Esophagus muscularis mucosa (tissue), 4 donors: ENCODE measurements at places on chromosomes 6 and 20.

GRCh38 chr6:2449572-2449940 is 204.2 kb upstream of the GMDS start:
- DNase-seq: no peak

GRCh38 chr6:73076211-73076954 is 148.9 kb downstream of the KHDC1L start:
- no peak for DNase-seq

DNA sequence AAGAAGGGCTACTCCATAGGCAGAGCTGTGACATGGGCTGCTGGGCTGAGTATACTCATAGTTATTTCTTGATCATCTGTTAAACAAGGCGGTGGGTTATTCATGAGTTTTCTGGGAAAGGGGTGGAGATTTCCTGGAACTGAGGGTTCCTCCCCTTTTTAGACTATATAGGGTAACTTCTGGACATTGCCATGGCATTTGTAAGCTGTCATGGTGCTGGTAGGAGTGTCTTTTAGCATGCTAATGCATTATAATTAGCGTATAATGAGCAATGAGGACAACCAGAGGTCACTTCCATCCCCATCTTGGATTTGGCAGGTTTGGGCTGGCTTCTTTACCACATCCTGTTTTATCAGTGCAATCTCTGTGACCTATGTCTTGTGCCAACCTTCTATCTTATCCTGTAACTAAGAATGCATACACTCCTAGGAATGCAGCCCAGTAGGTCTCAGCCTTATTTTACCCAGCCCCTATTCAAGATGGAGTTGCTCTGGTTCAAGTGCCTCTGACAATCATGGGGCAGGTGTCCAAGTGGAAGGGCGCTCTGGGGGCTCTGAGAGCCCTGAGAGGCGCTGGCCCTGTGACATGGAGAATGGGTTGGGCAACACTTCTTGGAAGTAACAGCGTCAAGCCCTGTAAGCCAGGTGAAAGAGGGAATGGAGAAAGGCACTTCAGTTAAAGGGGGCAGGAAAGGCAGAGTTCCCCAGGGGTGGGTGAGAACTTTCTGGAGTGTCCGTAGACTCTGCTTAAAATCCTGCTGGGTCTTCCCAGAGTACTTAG is 354.2 kb upstream of the SULF2 start:
- DNase-seq: no peak

DNA sequence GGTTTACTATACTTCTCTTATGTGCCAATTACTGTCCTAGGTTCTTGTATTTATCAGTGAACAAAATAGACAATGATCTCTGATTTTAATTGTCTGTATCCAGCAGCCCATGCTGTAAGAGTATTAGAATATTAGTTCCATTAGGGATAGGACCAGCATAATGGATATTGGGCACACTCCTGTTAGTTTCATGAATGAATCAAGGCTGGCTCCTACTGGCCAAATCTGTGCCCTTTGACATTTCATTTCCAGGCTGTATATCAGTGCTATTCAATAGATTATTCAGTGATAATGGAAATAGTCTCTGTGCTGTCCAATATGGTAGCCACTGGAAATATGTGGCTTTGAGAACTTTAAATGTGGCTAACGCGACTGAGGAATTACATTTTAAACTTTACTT is 1007.9 kb upstream of the FLRT3 start:
- DNase-seq: no peak

DNA sequence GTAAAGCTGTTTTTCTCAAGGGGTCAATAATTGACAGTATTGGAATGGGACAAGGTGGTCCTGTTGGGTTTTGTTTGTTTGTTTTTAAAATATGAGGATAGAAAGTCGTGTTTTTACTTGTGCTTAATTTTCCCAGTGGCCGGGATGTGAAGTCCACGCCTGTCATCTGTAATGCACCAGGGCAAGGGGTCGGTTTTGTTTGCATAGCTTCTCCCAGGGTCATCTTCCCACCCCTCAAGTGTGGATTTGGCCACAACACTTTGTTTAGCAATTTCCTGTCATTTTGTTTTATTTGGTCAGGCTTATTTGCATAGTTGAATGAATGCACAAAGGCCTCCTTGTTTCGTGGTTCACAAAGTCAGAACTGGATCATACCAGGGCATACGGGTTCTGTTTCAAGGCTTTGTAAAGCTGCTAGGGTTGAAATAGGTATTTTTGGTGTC is 29.8 kb downstream of the SYNJ2 start:
- no peak for DNase-seq

GRCh38 chr6:19524366-19525186 is 312.6 kb upstream of the ID4 start:
- DNase-seq: no peak

DNA sequence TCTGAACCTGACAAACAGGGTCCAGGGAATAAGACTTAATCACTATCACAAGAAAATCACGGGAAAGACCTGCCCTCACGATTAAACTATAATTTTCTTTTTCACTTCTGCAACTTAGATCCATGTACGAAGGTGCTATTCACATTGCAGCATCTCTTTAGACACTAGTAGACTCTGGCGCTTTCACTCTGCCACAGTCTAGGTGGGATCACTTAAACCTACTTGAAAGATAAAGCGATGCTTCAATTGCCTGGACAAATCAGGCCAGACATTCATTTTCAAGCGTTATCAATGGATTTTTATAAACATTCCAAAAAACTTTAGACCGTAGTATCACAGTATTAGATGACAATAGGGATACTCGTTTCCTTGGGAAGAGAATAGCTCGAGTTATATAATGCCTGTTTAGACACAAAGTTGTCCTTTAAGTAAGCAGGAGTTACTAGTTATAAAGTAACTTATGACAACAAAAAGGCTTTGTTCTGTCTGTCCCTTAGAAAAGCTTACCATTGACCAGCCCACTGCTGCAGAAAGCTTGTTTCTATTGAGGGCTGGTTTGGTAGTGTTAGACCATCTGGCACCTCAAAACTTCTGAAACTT is 367.3 kb downstream of the UTRN start:
- no peak for DNase-seq

DNA sequence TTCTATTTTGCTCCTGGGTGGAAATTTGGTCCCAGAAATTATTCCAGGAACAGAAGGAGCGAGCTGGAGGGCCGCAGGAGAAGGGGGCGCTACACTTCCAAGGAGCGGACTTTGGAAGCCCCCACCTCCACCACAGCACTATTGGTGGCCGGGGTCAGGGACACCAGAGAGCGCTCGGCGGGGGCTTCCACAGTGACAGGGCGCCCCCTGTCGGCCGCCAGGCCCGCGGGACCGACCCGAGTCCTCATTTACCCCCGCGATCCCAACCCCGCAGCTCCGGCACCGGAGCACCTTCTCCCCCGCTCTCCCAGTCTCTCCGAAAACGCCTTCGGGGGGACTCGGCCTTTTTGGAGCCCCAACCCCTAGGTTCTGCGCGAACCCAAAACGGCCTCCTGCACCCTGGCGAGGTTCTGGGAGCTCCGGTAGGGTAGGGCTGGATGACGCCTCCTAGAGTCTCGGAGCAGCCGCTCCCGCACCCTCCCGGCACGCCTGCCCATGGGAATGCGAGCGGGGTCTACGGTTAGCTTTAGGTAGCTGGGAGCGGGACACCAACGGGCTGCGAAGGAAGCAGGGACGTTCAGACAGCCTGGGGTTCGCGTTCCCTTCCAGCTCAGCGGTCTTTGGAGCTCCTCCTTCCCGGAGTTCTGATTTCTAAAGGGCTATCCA is 2.4 kb upstream of the FOXA2 start:
- DNase-seq: no peak

GRCh38 chr20:49925901-49926454 is 10.2 kb upstream of the RNF114 start:
- no peak for DNase-seq

- DNase-seq: no peak
These were observed 77.7 kb downstream of the EFHC1 start for GRCh38 chr6:52497652-52498408.

DNA sequence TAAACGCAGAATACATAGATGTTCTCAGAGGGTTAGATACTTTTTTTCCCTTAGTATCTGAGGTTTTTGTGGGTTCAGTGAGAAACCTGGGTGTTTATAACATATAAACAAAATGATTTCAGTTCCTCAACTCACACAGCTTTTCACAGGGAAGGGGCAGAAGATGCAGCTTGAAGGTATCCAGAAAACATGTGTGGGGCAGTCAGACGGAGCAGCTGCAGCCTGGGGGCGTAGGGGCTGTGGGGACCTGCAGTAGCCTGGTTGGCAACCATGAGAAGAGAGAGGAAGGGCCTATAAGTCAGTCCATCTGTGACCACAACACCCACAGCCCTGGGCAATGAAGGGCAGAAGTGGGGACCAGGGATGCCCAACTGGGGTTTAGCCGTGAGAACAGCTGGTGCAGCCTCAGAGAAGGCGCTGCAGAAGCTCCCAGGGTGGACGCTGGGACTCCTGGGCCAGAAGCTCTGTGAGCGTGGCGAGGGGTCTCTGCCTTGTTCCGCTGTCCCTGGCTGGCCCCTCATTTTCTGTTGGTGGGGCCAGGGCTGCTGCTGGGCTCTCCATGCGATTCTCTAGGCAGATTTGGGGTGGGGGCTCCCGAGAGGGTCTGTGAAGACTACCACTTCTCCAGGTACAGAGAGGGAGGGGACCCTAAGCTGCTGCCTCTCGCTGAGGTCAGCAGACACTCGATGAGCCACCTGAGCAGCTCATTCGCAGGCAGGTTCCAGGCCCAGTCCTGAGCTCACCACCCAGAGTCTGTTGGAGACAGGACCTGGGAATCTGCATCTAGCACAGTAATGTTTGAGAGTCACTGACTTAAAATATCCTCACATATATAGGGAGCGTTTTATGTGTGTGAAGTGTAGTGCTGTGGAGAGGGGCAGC is 181.2 kb downstream of the ZDHHC14 start:
- peak; percentile 68 for DNase-seq

DNA sequence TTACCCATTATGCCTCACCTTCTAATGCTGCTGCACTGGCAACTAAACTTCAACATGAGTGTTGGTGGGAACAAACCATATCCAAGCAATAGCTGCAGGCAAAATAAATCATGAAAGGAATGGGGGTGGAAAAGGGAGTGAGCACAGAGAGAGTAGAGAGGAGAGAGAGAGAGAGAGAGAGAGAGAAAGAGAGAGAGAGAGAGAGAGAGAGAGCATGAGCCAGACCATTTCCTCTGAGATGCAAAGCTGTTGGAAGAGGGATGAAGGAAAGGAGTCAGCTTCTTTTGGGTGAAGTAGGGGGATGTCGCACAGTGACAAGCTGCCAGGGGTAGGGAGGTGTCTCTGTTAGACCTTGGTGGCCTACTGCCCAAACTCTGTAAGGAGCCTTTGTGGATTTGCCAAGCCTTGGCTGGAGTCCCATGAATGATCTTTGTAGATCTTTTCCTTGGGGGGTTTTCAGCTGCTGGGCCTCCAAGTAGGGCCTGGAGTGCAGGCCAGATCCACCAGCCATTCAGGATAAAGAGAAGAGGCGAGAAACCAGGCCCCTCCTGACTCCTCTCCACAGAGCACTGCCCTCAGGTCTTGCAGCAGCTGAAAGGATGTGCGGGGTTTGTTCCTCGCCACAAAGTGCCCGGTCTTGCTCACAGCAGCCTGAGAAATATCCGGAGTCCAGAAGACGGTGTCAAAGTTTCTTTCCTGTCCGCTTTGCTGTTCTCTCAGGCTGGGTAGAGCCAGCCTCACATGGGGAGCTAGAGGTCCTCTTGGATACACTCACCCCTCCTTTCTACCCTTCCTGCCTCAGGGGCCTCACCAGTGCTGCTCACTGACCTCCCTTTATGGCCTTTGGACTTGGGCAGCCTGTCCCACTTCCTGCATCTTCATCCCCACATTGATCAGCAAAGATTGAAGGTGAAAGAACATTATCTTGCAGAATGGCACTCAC is 17.8 kb downstream of the BTBD3 start:
- no peak for DNase-seq

DNA sequence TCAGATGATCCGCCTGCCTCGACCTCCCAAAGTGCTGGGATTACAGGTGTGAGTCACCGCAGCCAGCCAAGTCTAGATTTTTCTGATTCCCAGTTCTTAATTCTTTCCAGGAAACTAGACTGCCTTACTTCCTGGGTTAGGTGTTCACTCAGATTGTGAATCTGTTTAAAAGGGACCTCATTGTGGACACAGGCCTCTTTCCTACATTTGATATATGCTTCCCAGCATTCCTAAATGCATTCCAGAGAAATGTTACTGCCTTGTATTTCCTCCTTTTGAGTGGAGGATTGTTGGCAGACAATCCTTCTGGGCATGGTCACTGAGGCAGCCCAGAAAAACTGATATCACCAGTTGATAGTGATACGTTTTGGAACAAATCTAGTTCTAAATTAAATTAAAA is 15.7 kb downstream of the TMEM181 start:
- DNase-seq: no peak

- DNase-seq: no peak
These were observed 26.3 kb upstream of the LAMP5 start for GRCh38 chr20:9488063-9488462.

DNA sequence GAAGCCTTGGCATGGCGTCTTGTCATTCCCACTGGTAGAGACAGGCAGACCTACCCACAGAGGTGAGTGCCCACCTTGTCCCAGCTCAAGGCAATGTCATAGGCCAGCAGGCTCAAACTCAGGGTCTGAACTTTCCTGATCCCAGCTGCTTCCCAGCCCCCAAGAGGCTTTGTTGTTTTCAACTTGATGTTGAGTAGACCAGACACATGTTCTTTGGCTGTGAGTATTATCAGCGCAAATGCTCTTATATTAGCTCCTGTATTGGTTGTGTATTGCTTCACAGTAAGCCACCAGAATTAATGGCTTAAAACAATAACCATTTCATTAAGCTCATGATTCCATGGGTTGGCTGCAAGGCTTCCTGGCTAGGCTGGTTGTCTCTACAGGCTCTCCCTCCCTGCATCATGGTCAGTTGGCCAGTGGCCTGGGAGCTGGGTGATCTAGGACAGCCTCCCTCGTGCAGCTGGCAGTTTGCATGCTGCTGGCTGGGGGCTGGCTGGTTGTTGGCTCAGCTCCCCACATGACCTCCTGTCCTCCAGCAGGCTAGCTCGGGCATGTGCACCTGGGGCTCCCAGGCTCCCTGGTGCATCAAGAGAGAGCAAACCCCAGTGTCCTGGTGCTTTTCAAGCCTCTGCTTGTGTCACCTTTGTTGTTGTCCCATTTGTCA is 21.6 kb downstream of the TOX2 start:
- DNase-seq: no peak

DNA sequence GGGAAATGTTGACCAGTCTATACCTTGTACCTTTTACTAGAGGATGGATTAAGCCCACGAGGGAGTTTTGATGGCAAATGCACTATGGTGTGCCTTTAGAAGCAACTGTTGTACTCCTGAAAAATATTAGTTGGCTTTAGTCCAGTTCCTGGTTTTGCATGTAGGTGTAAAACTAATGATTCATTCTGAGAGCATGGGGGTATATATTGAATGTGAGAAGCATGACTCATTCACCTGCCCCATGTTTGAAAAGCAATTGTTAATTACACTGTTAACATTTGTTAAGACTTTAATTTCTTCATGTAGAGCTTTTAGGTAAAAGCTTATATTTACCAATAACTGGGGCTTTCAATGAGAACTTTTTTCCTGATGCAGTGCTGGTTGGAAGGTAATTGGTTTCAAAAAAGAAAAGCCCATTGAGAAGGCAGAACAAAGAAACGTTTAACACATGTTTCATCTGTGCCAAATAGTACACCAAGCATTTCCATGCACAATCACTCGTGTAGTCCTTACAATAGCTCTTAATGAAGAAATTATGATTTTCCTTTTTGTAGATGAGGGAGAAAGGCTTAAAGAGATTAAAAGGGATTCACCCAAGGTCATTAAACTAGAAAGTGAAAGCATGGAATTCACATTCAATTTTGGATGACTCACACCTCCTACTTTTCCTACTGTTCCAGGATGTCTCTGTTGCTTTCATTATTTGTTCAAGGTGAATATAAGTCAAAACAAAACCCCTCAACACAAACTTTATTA is 134.1 kb downstream of the CCDC170 start:
- no peak for DNase-seq
